ENCODE measurements at places on chromosomes 12 and 14.

DNA sequence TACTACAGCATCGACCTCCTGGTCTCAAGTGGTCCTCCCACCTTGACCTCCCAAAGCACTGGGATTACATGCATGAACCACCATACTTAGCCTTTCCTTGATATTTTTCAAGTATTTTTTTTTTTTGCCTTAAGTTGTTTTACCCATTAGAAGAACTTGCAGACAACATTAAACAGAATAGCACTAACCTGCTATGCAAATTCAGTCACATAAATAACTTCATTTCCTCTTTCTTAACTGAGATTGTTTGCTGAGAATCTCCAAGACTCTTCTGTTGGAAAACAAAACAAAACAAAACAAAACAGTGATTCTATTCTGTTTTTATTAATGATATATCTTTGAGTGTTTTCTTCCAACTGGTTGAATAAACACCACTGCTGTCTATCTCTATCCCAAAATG lies 115.9 kb upstream of the IFNG-AS1 start:
- no peak for DNase-seq

DNA sequence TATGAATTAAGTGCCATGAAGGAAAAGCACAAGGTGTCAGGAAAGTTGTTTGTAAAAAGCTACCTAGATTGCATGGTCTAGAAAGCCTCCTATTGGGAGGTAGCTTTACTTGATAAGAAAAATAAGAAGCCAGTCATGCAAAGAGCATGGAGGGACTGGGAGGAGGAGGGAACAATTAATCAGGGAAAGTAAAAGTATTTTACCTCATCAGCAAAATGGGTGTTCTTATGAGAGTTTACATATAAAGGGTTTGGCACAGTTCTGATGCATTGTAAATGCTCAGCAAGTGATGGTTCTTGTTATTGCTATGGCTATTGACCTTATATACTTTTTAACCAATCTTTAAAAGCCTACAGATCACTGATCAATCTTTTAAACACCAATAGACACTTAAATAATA lies 17.0 kb upstream of the TSPAN8 start:
- DNase-seq: no peak

- no peak for DNase-seq
Observed at GRCh38 chr12:87140262-87140661, 884.1 kb upstream of the MGAT4C start.

- DNase-seq: no peak
Observed at GRCh38 chr12:31620311-31620710, 29.4 kb upstream of the DENND5B start.

GRCh38 chr14:33972583-33973081 lies 21.8 kb upstream of the EGLN3 start:
- no peak for DNase-seq

- no peak for DNase-seq
Observed at GRCh38 chr12:64828713-64829112, 4.3 kb downstream of the TBC1D30 start.

GRCh38 chr12:50185970-50186663 lies 18.9 kb upstream of the CERS5 start:
- DNase-seq: no peak

DNA sequence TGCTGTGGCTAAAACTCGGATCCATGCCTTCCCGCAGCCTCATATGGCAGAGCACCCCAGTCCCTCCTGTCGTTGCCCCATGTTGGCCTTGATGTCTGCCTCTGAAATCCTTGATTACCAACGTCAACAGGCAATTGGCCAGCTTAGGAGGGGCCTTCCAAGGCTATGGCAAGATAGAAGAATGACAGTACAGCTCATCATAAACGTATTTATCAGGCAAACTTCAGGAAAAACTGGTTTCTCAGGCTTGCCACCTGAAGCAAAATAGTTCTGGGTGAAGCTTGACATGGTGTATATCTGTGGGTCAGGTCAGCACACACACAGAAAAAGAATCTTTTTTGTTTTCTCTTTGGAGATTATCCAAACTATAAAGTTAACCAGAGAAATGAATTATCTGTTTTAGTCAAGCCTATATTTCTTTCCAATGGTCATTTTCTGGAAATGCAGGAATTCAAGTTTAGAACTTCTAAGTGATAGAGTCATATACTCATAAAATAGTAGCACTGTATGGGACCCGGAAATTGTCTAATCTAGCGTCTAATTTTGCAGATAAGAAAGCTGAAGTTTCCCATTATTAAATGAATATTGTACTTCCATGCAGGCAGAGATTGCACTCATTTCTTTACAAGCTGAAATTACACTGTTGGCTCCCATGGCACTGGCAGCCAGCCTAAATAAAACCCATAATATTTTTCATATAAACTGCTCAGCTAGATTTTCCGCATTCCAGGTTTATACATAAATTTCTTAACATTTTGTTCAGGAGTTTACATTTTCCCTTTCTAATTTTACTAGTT lies 24.4 kb upstream of the DUSP16 start:
- DNase-seq: no peak

DNA sequence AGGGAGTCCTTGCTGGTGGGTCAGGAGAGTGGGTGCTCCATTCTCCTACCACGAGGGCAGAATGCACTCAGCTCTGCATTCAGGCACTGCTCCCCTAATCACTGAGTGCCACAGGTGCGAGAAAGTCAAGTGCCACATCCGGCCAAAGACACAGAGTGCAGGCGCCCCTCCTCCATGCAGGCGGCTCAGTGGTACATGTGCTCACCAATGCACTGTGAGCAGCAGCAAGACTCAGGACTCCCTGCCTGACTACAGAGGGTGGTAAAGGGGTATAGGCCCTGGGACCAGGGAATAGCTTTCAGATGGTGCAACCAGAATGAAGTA lies 32.9 kb downstream of the ZFYVE21 start:
- DNase-seq: no peak

GRCh38 chr12:70157099-70157498 lies 86.1 kb upstream of the CNOT2 start:
- no peak for DNase-seq

- DNase-seq: no peak
Observed at GRCh38 chr12:67357376-67358125, 88.4 kb downstream of the CAND1 start.

GRCh38 chr12:127182018-127182417 lies 1085.0 kb upstream of the TMEM132C start:
- DNase-seq: no peak

DNA sequence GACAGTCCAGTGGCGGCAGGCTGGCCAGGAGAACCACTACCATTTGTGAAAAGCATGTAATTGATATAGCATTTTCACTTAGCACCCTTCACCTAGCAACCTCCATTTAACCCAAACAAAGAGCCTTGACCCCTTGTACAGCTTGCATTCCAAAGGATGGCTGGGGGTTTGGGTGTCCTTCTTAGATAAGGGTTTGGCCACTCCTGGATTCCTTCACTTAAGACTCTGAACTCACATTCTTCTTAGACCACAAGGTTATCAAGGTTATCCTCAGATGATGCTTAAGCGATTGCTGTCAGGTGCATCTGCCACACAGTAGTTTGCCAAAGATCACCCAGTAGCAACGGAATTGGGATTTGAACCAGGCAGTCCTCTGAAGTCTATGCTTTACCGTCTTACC lies 102.8 kb downstream of the ZNF664 start:
- DNase-seq: no peak

DNA sequence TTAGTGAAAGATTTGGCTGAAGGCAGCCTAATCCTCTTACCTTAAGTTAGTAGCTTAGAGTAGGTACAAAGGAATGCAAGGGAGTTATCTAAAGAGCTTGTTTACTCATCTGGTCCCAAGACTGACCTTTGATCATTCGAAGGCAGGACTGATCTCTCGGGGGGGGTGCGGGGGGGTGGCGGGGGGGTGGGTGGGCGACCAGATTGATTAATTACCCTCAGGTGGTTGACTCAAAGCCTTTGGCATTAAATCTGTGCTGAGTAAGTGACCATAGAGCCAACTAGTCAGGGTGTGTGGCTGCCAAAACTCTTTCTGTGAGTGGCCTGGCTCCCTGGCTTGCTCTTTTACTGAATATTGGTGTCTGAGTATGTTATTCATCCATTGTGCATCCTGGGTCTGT lies 731.9 kb upstream of the FBXO33 start:
- DNase-seq: no peak

- no peak for DNase-seq
Observed at GRCh38 chr12:22229652-22230279, 104.7 kb downstream of the ST8SIA1 start.

GRCh38 chr12:65902500-65902899 lies 78.2 kb downstream of the HMGA2 start:
- no peak for DNase-seq

DNA sequence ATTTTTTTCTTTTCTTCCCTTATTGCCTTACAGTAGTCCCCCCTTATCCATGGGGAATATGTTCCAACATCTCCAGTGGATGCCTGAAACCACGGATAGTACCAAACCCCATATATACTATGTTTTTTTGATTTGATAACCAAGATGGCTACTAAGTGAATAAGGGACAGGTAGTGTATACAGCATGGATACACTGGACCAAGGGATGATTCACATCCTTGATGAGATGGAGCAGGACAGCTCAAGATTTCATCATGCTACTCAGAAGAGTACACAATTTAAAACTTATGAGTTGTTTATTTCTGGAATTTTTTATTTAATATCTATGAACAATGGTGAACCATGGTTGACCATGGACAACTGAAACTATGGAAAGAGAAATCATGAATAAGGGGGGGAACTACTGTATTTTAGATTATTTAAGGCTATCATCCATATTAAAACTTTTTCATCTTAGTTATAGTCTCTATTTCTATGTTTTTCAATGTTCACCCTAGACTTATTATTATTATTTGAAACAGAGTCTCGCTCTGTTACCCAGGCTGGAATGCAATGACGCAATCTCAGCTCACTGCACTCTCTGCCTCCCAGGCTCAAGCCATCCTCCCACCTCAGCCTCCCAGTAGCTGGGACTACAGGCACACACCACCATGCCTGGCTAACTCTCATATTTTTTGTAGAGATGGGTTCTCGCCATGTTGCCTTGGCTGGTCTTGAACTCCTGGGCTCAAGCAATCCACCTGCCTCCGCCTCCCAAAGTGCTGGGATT lies 188.0 kb upstream of the PELI2 start:
- DNase-seq: no peak

DNA sequence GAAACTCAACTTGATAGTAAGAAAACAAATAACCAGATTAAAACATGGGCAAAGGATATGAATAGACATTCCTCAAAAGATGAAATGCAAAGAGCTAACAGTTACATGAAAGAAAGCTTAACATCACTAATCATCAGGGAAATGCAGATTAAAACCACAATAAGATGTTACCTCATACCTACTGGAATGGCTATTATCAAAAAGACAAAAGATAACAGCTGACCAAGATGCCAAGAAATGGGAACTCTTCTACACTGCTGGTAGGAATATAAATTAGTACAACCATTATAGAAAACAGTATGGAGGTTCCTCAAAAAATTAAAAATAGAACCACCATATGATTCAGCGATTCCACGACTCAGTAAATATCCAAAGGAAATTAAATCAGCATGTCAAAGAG lies 18.8 kb downstream of the KCNH5 start:
- DNase-seq: no peak

DNA sequence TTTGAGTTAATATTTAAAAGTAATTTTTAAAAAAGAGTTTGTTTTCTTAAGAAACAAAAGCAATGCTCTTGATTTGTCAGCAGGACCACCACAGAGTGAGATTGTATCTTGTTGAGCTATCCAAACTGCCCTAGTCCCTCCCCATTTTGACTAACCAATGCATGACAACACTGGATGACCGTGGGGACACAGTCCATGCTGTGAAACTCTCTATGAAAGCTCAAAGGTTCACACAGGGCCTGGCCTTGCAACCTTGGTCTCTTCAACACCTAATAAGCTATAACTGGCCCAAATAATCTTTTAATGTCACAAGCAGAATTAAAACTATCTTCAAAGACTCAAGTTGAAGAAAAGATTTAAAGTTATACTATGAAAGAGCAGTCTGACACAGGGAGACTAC lies 13.5 kb downstream of the ETFRF1 start:
- no peak for DNase-seq

DNA sequence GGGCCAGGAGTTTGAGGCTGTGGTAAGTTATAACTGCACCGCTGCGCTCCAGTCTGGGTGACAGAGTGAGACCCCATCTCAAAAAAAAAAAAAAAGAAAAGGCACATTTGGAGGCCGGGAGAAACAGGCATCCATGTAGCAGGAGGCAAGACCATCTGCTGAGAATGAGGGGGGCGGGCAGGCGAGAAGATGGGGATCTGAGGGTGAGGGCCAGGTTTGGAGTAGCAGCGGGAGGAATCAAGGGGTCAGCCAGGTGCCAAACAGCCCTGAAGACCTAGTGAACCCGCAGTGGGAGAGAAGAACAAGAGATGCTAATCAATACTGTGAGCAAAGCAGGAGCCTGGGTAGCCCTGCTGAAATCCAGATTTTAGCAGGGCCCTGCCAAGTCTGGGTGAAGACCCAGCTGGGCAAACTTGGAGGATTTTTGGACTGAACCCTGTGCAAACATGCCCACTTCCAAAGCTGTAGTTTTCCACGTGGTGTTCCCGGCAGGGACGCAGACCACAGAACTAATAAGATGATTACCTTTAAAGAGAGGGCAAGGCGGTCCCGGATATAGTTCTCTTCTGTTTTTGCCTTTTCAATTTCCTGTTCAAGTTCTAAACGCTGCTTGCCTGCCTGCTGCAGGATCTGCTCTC lies 61.0 kb downstream of the NIN start:
- no peak for DNase-seq

- DNase-seq: no peak
Observed at GRCh38 chr14:51071857-51072256, 23.0 kb downstream of the TRIM9 start.

- no peak for DNase-seq
Observed at GRCh38 chr14:95668235-95668772, 17.9 kb upstream of the TCL1B start.

GRCh38 chr14:91270619-91271018 lies 26.1 kb upstream of the GPR68 start:
- DNase-seq: no peak

GRCh38 chr12:103441437-103442181 lies 54.2 kb downstream of the C12orf42 start:
- DNase-seq: no peak

GRCh38 chr12:16691624-16692023 lies 85.7 kb upstream of the LMO3 start:
- no peak for DNase-seq

- no peak for DNase-seq
Observed at GRCh38 chr12:16949371-16949770, 343.4 kb upstream of the LMO3 start.

DNA sequence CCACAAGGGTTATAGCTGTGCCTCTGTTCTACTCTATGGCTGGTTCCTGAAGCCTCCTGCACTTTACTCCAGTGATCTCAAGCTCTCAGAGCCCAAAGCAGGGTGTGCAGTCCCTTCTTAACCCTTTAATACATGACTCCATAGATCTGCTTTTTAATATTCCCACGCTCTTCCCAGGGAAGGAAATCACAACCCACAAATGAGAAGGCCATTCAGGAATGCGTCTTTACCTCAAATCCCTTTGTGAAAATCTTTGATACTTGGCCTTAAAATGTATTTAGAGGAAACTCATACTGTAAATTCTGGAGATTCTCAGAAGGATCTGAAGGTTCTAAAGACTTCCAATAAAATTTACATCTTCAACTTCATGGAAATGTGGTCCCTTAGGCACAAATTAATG lies 17.0 kb downstream of the NID2 start:
- DNase-seq: no peak
